ENCODE measurements at places on chromosomes 16 and 17.

GRCh38 chr17:22310717-22311686 is 618.7 kb downstream of the KCNJ18 start:
- no peak for DNase-seq

GRCh38 chr17:57879437-57880085 is 29.7 kb upstream of the MRPS23 start:
- DNase-seq = no peak

GRCh38 chr17:77924757-77925336 is 33.7 kb upstream of the TNRC6C start:
- DNase-seq = no peak

DNA sequence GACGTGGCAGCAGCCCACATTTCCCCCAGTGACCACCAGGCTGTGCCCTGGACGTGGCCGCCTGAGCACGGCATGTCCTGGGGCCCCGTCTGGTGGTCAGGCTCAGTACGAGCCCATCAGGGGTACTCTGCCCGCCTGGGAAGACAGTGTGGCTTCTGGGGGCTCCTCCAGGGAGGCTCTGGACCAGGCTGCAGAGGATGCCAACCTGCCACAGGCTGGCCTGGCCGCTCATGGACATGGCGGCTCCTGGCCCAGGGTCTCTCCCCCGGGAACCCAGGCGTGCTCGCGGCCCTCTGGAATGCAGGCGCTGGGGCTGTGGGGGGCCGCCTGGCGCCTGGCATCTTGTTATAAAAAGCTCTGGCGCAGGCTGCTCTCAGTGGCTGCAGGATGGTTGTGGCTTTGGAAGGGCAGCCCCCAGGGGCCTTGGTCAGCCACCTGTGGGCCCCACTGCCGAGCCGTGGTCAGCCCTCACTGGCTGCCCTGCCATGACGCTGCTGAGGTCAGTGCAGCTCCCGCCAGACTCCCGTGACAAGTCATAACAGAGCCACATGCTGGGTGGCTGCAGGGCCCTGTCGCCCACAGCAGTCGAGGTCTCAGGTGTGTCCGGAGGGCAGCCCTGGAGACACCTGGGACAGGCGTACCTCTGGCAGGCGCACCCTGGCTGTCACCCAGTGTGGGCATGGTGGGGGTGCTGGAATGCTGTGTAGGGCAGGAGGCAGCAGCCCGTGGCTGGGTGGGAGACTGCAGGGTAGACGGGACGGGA is 15.0 kb downstream of the CENPX start:
- DNase-seq = no peak
